ENCODE measurements at places on chromosomes 1 and 21.

DNA sequence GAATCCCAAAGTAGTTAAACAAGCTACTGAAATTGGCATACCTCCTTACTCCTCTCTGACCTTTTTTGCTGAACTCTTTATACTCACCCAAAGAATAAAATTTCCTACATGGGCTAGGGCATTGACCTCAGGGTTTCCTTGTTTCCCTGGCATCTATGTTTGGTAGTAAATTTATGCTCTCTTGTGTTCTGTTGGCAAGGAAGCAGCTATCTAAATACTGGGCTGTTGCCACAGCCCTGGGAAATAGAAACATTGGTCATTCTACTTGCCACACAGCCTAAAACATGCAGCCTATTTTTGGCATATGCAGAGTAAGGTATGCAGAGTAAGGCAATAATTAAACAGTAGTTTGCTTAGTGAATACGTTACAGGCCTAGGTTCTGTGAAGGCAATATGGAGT, 351.4 kb downstream of the HLX start:
- no peak for DNase-seq

GRCh38 chr1:194347200-194347599, 1160.8 kb upstream of the B3GALT2 start:
- DNase-seq, result no peak

DNA sequence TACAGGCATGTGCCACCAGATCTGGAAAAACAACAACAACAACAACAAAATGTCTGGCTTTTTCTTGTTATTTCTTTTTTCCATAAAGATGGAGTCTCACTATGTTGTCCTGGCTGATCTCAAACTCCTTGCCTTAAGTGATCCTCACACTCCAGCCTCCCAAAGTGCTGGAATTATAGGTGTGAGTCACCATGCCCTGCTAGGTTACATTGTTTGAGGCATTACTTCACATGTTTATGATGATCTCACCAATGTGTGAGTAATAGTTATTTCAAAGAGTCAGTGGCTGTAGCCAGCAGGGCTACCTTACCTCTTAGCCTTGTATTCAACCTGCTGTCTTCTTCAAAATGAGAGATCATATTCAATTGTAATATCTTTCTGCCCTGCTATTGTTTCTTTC, 445.7 kb downstream of the AMY1C start:
- no peak for DNase-seq

DNA sequence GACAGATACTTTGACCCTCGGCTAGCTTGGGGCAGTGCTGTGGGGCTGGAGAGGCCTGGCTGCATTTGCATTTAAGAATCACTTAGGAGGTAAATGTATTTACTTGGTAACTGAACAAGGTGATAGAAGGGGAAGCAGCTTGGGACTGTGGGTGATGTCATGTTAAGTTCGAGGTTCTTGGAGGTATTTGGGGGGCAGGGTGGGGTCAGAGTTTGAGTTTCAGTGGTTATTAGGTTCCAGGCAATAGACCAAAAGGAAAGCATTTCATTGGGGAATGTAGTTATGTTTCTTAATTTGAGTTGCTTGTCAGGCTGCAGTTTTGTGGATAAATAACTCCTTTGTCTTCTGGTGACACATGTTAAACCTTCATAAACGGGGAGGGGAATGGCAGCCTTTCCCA, 2.4 kb upstream of the FAM78B start:
- no peak for DNase-seq

DNA sequence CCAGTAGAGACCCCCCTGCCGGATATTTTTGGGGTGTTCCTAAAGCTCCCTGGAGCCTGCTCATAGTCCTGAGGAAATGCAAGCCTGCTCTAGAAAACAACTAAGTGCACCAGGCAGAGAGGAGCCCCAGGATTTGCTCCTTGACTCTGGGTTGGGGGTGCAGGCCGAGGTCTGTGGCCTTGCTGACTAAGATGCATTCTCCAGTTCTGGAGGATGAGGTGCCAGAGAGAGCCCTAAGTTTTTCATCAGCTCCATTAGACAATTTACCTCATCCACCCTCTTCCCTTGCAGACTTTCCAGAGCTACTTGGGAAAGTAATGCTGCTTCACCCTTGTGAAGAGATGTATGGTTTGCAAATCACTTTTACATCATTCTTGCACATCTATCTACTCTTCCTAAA, 9.1 kb downstream of the TUFT1 start:
- DNase-seq, result no peak

GRCh38 chr1:212457740-212458338, 25.1 kb downstream of the NENF start:
- DNase-seq, result peak; percentile 60

Measured in CD4-positive, alpha-beta T cell treated with Interleukin-21 for 1 hour (primary cell).